ENCODE measurements at places on chromosomes 7 and 10.

GRCh38 chr7:8015100-8015745, 46.6 kb downstream of the GLCCI1 start:
- no peak for DNase-seq

DNA sequence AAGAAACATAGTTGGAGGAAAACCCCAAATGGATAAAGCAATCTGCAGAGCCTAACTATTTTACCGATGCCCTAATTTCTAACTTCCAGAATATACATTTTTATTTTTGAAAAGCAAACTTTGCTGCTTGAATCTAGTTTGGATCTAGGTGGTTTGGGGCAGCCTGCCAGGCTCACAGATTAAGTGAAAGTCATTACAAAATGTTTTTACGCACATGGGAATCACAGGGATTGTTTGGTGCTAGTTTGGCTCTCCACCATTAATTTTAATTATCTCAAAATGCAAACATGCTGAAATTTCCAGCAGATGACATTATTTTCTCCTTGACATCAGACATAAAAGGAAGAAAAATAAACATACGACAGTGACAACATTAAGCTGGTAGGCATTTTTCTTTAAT, 166.7 kb upstream of the INHBA start:
- no peak for DNase-seq

GRCh38 chr7:154566877-154567276, 436.0 kb downstream of the PAXIP1 start:
- DNase-seq: no peak

DNA sequence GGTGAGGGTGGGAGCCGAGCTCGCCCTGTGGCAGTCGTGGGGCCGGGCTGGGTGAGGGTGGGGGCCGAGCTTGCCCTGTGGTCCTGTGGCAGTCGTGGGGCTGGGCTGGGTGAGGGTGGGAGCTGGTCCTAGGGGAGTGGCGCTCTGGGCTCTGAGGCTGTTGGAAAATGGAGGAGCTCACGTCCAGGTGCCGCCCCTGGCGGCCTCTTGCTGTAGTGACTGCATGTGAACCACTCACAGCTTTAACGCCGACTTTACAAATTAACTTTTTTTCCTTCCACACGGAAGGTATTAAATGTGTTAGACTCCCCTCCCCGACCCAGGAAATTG, 312.6 kb downstream of the WDR37 start:
- DNase-seq: no peak

GRCh38 chr7:139680676-139681462, 96.9 kb downstream of the HIPK2 start:
- DNase-seq: no peak

DNA sequence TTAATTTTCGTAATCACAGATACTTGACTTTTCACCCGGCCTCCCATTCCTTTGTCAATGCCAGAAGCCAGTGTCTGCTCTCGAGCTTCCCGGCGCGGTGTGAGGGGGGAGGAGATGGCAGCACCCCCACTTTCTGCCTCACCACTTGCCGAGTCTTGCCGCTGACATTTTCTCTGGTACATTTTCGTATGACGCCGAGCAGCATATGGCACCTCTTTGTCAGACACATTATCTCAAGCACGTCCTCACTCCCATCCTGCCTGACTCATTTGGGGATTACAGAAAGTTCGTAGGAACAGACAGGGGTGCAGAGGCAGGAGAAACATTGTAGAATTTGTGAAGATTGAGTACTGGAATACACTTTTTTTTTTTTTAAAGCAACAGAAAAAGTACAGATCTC, 60.8 kb upstream of the SORCS3 start:
- no peak for DNase-seq

GRCh38 chr10:113415246-113415645, 137.6 kb upstream of the HABP2 start:
- DNase-seq: no peak

- DNase-seq: no peak
Measured at GRCh38 chr7:137606061-137606674, 240.6 kb downstream of the DGKI start.

DNA sequence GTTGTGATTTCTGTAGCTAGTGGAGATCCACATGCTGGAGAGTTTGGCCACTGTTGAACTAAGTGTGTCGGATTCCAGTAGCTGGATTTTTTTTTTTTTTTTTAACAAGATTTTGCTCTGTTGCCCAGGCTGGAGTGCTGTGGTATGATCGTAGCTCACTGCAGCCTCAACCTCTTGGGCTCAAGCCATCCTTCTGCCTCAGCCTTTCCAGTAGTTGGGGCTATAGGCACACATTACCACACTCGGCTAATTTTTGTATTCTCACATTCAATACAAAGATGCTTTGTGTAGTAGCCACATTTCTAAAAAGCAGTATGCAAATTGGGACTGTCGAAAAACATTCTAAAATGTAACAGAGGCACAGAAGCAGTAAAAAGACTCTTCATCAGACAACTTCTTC, 63.5 kb downstream of the RABGEF1 start:
- no peak for DNase-seq

GRCh38 chr7:74568658-74569057, 88.9 kb upstream of the GTF2I start:
- DNase-seq: no peak

DNA sequence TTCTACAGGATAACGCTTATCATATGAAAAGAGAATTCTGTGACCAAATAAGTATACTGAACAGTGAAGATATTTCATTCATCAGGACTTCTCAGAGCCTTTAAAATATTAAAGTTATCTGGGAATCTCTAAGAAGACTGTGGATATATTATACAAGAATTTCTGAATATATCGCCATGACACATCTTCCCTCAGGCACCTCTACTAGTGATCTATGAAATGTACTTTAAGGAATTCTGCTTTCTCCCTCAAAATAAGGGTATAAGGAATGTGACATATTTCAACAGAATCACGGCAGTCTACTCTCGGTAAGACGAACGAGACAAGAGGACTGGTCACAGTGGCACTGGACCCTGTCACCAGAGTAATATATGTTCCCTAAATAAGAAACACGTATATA, 504.2 kb upstream of the PHF14 start:
- DNase-seq: no peak

DNA sequence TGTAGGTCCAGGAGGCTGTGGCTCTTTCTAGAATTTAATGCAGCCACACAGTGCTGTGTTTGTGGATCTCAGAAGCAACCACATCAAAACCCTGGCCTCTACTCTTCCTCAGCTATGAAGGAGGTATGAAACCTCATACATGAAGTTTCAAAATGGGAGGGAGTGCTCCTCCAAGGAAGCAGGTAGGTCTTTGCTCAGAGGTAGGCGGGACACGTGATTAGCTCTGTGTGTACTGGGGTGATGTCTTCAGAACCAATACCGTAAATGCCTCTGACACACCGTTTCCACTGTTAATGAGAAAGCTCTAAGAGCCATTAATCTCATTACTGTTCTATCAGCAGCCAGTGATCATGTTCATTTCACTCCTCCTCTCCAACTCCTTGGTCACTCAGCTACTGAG, 126.1 kb downstream of the PLXNA4 start:
- DNase-seq: no peak

- no peak for DNase-seq
Measured at GRCh38 chr10:48289501-48290238, 15.2 kb upstream of the FRMPD2 start.

DNA sequence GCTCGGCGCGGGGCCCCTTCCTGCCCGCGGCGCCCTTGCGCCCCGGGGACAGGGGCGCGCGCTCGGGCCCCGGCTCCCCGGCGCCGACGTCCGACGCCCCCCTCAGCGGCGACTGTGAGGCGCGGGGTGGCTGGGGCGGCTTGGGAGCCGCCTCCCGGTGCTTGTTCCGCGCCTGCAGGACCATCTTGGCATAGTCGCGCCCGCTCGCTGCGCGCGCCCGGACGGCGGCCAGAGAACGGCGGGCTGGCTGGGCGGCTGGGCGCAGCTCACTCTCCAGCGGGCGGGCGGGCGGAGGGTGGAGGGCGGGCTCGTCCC, at the start of gene DPY19L1:
TSS of gene DPY19L1 (minus strand) at position 275 of the 315 bp plus-strand sequence. CDS start at position 184, 91 bp downstream.
- DNase-seq: no peak

DNA sequence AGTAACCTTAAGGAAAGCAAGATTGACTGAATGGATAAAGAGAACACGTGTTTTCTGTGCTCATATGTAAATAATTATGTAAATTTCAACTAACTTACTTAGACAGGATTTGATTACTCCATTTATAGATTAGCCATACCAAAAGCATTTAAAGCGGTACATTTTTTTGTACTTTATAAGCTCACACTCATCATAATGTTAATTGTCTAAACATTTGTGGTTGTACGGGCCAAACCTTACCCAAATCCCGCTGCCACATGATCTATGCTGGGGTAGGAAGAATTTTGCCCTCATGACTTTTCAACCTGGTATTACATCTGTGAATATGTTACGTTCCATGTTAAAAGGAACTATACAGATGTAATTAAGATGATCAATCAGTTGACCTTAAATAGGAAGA, 29.1 kb downstream of the MKX start:
- DNase-seq: no peak

- DNase-seq: no peak
Measured at GRCh38 chr7:29239638-29240037, 45.1 kb downstream of the CHN2 start.

GRCh38 chr10:55398497-55398882, 597.5 kb upstream of the PCDH15 start:
- DNase-seq: no peak
